Stimulated activated naive CD8-positive, alpha-beta T cell treated with anti-CD3 and anti-CD28 coated beads, Interleukin-15, amount 100 ng/mL, for 72 hours (primary cell): ENCODE measurements at places on chromosomes 3 and 15.

- DNase-seq: no peak
These were observed 56.6 kb upstream of the TIPARP start for GRCh38 chr3:156617781-156618180.

DNA sequence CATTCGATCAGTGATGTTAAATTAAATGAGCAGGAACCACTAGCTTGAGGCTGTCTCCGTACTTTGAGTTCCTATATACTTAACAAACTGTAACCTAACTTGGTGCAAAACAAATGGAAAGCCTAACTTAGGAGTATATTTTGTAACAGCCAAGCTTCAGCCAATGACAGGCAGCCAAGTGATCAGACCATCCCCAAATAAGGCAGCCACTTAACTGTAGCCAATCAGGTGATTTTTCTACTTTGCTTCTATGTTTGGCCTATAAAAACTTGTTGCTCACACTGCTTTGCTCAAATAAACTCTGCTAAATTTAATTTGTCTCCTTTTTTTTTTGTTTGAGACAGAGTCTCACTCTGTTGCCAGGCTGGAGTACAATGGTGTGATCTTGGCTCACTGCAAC, 19.3 kb upstream of the ZNF770 start:
- no peak for DNase-seq

DNA sequence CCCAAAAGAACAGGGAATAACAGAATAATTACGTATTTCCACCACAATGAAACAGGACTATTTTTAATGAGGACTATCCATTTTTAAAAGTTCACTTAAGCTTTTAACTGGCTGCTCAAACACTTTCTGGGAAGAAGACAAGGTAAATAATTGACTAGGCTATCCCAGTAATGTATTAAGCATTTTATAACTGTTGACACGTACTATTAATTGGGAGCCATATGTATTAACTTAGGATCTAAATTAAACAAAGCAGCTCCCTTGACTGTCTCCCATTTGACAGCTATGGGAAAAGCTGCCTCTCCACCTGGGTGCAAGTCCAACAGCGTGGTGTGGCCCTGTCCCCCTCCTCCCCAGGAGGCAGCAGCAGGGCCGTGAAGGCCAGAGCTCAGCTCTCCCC, 36.1 kb downstream of the MYO5C start:
- DNase-seq: no peak

DNA sequence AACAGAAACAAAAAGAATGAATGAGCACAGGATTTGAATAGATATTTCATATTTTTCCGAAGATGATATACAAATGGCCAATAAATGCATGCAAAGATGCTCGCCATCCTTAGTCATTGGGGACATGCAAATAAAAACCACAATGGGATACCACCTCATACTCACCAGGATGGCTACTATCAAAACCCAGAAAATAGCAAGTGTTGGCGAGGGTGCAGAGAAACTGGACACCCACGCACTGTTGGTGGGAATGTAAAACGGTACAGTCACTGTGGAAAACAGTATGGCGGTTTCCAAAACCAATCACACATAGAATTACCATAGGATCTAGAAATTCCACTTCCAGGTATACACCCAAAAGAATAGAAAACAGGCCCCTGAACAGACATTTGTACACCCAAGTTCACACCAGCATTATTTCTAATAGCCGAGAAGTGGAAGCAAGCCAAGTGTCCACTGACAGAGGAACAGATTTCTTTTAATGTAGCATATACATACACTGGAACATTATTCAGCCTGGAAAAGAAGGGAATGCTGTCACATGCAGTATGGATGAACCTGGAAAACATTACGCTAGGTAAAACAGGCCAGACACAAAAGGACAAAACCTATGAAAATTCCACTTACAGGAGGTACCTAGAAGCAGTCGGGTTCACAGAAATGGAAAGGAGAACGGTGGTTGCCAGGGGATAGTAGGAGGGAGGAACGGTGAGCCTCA, 3.6 kb downstream of the RNF168 start:
- DNase-seq: no peak

DNA sequence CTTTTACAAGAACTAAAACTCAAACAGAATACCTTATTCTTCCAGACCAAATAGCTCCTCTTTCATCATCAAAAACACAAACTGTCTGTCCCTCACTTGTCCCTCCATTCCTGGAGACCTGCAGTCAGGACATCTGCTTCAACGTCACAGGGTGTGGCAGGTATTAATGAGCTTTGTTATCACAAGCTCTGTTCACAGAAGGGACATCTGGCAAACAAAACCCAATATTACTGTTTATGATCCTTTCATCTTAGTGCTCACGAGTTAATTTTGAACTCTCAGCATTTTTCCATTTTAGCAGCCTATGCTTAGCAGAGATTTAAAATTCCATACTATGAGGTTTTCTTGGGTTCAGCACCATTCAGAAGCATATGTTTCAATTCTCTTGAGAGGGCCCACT, 32.9 kb downstream of the AP3S2 start:
- no peak for DNase-seq

GRCh38 chr3:126916546-126916945, 66.4 kb upstream of the PLXNA1 start:
- DNase-seq: no peak

- DNase-seq: no peak
These were observed 20.1 kb upstream of the SELENOT start for GRCh38 chr3:150583028-150583427.

DNA sequence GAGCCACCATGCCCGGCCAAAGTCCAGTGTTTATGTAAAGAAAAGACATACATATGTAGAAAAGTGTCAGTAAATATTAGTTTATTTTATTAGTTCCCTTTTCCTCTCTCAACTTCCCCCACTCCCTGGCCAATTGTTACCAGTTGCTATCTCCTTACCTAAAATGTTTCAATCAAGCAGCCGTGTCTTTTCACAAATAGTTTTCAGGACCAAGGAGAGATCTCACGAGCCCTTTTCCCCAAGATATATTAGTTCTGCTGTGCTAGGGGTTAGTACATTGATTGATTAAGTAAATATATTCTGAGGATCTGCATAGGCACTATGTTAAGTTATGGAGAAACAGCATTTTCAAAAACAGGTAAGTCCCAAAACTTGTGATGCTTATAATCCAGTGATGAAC, 87.4 kb downstream of the ZIC4 start:
- DNase-seq: no peak

GRCh38 chr15:27396996-27397395, 426.0 kb downstream of the GABRG3 start:
- DNase-seq: no peak

- no peak for DNase-seq
These were observed 10.7 kb upstream of the HACD2 start for GRCh38 chr3:123595396-123596180.

DNA sequence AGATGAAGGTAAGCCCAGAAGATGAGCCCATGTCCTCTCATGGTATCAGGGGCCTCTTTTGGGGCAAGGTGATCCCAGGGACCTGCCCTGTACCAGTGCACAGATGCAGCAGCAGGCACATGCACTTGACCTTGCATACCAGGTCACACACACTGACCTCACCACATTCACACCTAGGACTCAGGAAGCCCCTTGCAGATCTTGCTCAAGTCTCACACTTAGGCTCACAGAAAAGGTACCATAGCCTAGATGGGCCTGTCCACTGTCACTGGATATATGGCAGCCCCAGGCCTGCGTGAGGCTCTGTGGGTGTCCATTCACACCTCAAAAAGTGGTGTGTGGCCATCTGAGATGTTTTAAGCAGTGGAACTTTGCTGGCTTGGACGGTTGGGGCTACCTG, 58.7 kb downstream of the CACNA2D2 start:
- no peak for DNase-seq

GRCh38 chr3:166759736-166760513, 620.2 kb downstream of the ZBBX start:
- DNase-seq: no peak

DNA sequence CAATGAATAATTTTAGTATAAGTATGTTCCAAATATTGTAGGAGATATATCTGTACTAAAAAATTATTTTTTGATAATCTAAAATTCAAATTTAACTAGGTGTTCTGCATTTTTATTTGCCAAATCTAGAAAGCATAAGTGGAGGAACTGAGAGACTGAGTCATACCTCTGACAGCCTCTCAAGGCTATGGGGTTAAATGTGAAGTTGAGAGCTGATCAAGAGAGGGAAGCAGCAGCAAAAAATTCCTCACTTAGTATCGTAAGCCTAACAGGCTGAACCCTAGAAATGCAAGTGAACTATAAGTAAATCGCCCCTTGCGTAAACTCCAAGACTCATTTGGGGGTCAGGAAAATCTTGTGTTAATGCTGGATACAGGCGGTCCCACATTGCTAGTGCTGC, 12.8 kb upstream of the TOPAZ1 start:
- DNase-seq: no peak

- peak; percentile 69 for DNase-seq
These were observed 13.5 kb upstream of the ZNF592 start for GRCh38 chr15:84734794-84735479.

GRCh38 chr3:35216501-35217266, 422.6 kb upstream of the ARPP21 start:
- no peak for DNase-seq

- DNase-seq: no peak
These were observed 263.5 kb downstream of the ZNF385D start for GRCh38 chr3:21487520-21487919.
